ENCODE measurements at places on chromosomes 5 and 9. TPM values are rescaled to one million over a fixed set of nuclear protein-coding genes. Genes with fewer than 3 reads are reported as not detected.

The CD274 gene
- polyA plus RNA-seq: not detected

DNA sequence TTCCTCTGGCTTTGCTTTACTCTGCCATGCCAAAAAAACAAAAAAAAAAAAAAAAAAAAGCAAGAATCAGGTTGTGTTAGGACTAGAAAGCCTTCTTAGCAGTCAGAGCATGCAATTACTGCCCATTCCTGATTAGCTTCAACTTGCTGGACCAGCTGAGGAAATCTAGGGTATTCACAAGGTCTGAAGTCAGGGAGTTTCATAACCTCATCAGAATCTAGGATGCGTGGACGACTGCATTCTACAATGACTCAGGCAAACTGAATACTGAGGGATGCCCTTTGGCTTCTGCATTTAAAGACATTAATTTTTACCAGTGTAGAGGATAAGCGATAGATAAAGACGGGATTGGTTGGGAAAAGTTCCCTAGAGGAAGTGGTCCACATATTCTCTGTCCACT, 39.2 kb upstream of the SHOC1 start:
- no peak overlapping the region for H3K27ac ChIP-seq
- no peak for DNase-seq
- H3K36me3 ChIP-seq: no peaks in the 10 kb centered on the region
- H3K4me3 ChIP-seq: no peak overlapping the region

- no peaks in the 10 kb centered on the region for H3K36me3 ChIP-seq
- H3K4me3 ChIP-seq: no peak overlapping the region
- H3K27me3 ChIP-seq: no peaks in the 10 kb centered on the region
- peaks cover 25% of the 10 kb centered on the region for H3K4me1 ChIP-seq
- no peak for DNase-seq
Measured at GRCh38 chr9:123322273-123323195, 33.5 kb upstream of the CRB2 start.

- H3K4me3 ChIP-seq: no peak overlapping the region
- H3K36me3 ChIP-seq: no peaks in the 10 kb centered on the region
- no peaks in the 10 kb centered on the region for H3K4me1 ChIP-seq
- H3K27ac ChIP-seq: no peak overlapping the region
- DNase-seq: no peak
Measured at GRCh38 chr9:25876248-25876647, 198.0 kb upstream of the TUSC1 start.

Measured in CD14-positive monocyte (primary cell).